GM13976 (cell line): ENCODE measurements at places on chromosomes 3 and 15.

GRCh38 chr3:195524171-195524896 lies 18.8 kb downstream of the PPP1R2 start:
- no peak for DNase-seq

GRCh38 chr3:87501076-87501475 lies 224.7 kb upstream of the POU1F1 start:
- no peak for DNase-seq

DNA sequence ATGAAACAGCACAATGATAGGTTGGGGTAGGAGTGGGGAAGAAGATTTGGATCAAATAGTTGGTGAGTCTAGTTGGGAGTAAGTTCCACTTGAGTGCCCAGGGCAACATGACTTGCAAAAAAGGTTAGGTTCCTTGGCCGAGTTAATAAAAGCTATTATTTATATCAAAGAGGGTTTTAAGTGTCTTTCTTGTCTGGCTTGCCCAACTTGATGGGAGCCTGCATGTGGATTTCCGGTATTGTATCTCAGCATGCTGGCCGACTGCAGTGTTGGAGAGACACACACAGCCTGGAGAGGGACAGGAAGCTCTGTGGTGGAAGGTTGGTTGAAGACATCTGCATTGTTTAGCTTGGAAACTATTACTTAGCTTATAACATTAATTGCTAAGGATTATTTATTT lies 449.5 kb upstream of the TBL1XR1 start:
- DNase-seq: no peak

DNA sequence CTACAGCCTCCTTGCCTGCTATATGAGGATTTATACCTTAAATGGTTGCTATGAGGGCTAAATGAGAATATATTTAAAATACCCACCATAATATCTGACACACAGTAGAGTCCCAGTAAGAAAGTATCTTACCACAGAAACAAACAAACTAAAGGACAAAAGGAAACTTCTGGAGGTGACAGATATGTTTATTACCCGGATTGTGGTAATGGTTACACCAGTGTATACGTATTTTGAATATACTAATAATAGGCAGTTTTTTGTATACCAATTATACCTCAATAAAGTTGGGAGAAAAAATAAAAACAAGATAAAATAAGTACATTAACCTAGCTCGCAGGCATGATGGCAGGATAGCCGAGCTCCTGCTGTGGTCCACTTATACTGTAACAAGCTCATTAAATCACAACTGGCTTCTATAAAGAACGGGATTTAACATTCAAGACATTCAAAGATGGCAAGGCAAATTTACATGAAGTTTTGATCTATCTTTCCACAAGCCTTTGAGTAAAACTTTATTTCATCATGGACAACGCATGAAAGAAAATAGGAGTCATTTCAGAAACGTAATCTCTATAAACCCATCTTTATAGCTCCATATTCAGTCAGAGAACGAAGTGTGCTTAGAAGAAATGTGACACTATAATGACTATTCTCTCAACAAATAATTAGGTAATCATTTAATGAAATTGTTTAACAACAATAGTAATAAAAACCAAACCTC lies 1.5 kb downstream of the RPN1 start:
- DNase-seq: no peak

DNA sequence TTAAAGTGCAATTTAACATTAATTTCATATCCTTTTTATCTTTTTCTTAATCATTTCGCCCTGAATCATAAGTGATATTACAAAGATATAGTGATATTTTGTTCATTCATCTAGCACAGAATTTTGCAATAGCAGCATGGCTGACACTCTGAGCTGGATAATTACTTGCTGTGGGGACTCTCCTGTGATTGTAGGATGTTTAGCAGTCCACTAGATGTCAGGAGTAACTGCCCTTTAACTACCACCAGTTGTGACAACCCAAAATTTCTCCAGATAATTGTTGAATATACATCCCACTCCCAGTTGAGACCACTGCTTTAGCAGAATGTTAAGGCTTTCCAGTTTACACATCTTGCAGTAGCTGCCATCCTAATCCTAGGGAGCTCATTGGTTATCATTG lies 196.8 kb upstream of the MBNL1 start:
- DNase-seq: peak; percentile 45

DNA sequence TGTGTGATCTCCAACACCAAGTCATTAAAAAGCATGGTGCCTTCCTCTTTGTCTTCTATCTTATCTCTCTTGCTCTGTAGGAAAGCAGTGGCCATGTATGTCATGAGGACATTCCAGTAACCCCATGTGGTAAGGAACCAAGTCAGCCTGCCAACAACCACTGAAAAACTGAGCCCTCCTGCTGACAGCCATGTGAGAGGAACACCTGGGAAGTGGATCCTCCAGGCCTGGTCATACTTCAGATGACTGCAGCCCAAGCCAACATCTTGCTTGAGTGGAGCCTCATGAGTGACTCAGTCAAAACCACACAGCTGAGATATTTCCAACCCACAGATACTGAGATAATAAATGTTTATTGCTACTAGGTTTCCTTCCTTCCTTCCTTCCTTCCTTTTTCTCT lies 597.3 kb downstream of the ZIC1 start:
- DNase-seq: no peak

- no peak for DNase-seq
Measured at GRCh38 chr3:52403955-52404354, 40.9 kb downstream of the SEMA3G start.

DNA sequence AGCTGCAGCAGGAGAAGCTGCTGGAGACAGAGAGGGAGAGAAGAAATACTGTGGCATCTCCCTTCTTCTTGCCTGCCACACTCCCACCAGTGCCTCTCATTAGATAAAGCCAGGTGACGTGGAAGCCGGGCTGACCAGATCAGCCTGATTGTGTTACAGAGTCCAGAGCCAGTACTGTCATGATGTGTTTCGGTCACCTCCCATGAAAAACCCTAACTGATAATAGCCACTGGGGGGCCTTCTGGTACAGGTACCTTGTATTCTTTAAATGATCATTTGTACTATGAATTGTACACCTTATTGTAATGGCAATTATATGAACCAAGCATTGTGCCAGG lies 125.8 kb upstream of the TMEM108 start:
- no peak for DNase-seq

DNA sequence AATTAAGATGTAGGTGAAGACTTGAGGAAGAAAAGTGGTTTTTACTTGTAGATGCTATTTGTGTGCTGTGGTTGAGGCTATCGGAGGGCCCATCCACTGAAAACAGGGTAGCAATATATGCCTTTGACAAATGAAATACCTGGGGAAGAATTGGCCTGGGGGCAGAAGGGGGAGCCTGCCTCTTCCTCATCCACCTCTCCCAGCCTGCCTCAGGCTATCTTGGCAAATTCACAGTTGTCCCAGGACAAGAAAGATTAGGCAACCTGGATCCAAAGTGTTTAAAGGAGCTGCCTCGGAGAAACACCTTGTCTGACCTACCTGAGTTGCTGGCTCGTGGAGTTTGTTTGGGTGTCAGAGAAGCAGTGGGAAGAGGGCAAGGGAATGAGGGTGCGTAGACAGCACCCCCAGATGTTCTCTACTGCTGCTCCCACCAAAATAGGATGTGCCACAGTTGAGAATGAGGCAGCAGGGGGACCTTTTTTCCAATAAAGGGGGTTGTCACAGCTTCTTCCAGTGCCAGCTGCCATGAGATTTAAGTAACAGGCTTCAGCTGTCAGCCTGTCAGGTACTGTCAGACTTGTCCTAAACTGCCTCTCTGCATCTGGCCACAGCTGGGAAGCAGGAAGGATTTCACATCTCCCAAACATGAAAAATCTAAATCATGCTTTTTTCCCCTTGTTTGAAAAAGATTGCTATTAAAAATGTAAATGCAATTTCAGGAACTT lies 9.2 kb downstream of the PLEKHO2 start:
- DNase-seq: no peak

GRCh38 chr3:133452641-133453319 lies 52.9 kb downstream of the BFSP2 start:
- no peak for DNase-seq

DNA sequence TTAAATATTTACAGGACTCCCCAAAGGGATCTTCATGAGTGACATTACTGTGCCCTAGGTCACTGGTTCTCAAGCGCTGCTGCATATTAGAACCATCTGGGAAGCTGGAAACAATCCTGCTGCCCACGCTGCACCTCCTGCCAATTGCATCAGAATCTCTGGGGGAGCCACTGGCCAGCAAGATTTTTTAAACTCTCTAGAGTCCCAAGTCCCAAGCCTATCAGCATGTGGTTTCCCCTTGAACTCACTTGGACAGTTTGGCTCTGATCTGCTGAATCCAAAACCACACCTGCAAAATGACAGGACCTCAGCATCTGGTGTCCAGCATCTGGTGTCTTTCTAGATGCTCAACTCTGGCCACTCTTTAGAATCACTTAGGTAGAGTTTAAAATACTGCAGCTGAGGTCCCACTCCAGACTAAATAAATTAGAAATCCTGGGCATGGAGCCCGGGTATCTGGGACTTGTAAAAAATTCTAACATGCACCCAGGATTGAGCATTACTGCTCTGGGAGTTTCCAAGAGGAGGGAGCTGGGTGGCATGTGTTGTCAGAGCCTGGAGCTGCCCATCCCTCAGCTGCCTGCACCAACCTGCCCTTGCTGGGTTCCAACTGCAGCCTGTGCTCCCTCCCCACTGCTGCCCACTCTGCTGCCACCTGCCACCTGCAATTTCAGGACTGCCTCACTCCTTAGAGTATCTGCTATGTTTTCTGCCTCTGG lies 311.3 kb downstream of the SLC9A9 start:
- DNase-seq: peak; percentile 10

DNA sequence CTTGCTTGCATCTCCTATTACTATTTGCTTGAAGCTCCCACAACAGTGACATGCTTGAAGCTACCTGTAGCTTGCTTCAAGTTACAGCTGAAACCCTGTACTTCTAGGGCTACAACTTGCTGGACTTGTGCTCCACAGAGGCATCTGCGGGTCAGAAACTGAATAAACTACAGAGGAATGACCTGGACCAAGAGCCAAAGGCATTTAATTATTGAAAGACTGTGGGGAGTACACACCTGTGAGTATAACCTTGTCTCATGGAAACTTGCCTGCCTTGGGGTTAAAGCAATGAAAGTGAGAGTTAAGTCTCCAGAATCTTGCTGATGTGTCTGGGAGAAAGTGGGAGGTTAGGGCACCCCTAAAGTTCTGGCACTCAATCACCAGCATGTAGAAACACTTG lies 69.8 kb downstream of the UMPS start:
- DNase-seq: no peak

- DNase-seq: no peak
Measured at GRCh38 chr3:46517016-46517783, 19.4 kb downstream of the RTP3 start.

DNA sequence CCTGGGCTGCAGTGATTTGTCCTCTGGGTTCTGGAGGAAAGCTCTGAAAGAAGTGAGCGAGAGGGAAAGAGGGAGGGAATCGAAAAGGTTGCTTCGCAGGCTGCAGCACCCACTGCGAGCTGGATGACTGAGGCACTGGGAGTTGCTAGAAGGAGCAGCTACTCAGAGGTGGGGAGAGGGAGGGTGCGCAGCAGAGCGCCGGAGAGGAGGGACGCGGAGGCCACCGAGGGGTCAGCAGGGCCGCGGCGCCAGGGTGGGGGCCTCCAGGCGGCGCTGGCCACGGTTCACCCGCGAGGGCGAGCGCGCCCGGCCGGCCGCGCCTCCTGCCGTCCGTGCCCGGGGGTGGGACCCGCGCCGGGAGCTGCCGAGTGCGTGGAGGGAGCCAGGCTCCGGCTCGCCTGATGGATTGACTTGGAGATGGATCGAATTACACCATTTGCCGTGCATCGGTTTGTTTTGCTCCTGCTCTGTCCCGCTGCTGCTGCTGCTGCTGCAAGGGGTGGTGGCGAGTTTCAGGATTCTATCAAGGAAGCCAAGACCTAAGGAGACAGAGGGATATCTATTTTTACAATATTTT lies at the start of gene SEMA6D:
Gene SEMA6D (plus strand): TSS at position 470 of the 577 bp plus-strand sequence. CDS start 42,294 bp downstream, outside the sequence.
- peak; percentile 57 for DNase-seq

DNA sequence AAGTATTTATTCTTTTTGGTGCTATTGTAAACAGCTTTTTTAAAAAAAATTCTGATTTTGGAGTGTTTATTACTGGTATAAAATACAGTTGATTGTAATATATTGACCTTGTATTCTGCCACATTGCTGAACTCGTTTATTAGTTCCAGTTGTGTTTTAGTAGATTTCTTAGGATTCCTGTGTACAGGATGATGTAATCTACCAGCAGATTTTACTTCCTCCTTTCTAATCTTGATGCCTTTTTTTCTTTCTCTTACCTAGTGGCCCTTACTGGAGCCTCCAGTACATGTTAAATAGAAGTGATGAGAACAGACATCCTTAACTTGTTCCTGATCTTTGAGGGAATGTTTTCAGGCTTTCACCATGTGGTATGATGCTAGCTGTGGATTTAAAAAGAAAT lies 70.4 kb upstream of the KY start:
- no peak for DNase-seq

DNA sequence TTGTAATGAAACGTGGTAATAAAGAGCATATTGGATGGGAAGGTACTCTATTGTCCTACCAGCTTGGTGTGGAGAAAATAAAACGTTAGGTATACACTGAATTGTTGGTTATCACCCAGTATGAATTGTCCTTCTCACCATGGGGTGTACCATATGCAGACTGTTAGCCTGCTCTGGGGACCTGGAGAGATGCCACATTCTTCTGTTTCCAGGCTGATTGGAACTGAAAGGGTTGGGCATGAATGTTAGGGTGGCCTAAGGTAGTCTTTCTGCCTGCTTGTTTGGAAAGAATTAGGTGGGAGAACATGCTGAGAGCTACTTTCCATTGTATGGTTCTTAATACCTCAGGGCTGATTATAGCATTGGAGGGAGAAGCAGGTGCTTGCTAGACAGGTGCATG lies 340.6 kb downstream of the PTPRG start:
- DNase-seq: no peak

DNA sequence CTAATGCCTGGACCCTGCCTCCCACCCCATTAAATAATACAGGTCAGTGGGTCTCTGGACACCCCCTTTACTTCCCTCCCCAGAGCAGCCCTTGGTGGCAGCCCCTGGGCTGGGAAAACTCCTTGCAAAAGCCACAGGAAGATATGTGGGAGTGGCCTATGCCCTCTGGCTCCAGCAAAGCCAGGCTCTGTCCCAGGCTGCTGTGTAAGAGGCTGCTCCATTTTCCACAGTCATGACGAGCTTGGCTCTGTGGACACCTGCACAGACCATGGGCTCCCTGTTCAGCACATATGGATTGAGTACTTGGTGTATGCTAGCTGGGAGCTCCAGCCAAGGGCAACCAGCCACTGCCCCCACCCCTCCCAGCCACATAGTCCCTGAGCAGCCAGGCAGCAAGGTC lies 13.0 kb downstream of the CACNA2D2 start:
- DNase-seq: no peak

GRCh38 chr15:54091651-54092050 lies 113.4 kb downstream of the UNC13C start:
- no peak for DNase-seq

DNA sequence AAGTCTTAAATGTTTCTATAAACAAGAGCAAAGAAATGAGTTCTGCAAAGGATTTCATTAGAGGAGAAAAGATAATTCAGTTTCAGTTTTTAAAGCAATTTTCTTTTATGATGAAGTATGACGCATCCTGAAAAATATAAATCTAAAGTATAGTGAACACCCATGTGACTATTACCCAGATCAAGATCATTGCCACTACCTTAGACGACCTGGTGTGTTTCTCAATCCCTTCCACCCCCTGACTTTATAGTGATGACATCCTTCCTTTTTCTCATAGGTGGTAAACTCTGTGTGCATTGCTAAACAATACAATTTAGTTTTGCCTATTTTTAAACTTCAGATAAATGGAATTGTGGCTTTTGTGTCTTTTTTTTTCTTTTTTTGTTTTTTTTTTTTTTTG lies 8.4 kb downstream of the STT3B start:
- DNase-seq: no peak

GRCh38 chr3:52434491-52435115 lies 10.3 kb downstream of the SEMA3G start:
- DNase-seq: no peak
